Suppressor macrophage treated with lipopolysaccharide for 1 hour (primary cell): ENCODE measurements at places on chromosomes 4 and X.
A peak's percentile ranks its signal among the peaks of the same experiment; 100 is the strongest.

- peak; percentile 65 for DNase-seq
Measured at GRCh38 chr4:89077761-89078160, 20.8 kb upstream of the FAM13A start.

- DNase-seq: no peak
Measured at GRCh38 chr4:94413085-94413840, 38.5 kb upstream of the PDLIM5 start.

DNA sequence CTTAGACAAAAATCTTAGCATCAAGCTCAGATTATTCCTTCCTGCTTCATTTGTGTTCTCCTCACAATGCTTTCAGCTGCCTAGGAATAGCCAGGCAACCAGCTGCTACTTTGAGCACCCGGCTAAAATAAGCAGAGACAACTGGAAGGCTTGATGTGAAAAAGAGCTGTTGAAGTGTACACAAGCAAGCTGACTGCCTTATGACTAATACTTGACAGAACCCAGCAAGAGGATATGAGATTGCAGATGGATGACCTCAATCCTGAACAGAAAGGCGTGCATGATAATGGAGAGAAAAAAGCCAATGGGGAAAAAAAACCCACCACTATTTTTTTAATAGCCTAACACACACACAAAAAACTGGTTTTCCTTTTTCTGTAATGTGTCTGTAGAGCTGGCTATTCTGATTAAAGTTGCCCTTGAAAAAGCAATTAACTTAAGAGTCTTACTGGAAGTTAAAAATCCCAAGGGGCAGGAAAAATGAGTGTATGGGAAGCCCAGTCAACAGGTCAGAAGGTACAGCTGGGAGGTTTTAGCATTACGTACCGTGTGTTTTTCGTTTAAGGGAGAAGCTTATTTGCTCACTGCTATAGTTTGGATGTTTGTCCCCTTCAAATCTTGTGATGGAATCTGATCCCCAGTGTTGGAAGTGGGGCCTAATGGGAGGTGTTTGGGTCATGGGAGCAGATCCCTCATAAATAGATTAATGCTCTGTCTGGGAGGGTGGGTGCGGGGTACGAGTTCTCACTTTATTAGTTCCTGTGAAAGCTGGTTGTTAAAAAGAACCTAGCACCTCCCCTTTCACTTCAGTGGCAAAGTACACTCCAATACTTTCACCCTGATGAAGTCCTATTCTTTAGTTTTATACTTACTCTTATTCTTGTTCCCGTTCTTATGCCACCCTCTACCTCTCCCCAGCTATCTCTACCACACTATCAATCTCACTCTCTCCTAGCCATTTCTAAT, 37.1 kb upstream of the HERC6 start:
- peak; percentile 50 for DNase-seq

DNA sequence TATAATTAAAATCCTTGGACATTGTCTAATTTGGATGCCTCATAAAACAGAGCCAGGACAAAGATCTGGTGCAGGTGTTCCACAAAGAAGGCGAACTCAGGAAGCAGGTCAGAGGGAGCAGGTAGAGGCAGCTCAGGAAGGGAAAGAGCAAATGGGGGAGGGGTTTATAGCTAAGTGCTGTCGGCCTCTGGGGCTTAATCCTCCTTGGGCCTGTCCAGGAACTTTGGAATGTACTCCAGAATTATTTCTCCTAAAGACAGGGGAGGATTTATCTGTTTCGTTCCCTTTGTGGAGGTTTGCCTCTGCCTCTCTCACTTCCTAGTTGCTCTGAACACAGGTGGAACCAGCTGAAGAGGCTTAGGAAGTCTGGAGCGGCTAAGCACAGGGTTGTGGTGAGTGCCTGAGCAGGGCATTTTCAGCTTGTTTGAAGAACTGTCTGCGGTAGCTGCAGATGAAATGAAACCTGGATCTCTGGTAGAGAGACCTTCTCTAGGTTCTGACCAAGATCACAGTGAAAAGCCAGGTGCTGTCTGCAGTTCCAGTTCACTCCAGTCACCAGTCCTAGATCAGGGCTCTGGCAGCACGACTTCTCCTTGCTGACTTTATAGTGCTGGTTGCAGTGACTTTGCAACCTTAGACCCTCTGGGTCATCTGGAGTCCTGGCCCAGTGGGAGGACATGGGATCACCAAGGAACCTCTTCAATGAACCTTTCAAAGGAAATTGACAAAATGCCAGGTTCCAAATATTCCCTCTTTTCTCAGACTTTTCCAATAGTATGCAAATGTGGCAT, 519.2 kb downstream of the PCDH10 start:
- no peak for DNase-seq

- no peak for DNase-seq
Measured at GRCh38 chr4:21366312-21366711, 582.3 kb downstream of the KCNIP4 start.

DNA sequence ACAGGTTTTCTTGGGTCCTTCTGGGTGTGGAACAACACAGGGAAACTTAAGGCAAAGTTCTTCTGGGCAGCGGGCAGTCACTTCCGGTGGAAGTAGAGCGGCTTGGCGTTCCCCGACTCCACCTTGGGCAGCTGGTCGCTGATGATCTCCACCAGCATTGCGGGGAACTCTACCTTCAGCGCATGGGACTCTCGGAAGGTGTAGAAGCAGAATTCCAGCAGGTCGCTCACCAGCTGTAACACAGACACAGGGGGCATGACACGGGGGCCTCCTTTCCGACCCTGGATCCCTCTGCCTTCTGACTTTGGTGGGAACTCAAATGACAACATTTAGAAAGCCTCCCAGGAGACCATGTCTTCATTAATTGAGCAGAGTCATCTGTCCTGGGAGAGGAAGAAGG, 349.4 kb downstream of the ARHGAP10 start:
- DNase-seq: no peak
